ENCODE measurements at places on chromosomes 3 and 15.

GRCh38 chr15:58058073-58058472 lies 7.4 kb downstream of the ALDH1A2 start:
- no peak for DNase-seq

DNA sequence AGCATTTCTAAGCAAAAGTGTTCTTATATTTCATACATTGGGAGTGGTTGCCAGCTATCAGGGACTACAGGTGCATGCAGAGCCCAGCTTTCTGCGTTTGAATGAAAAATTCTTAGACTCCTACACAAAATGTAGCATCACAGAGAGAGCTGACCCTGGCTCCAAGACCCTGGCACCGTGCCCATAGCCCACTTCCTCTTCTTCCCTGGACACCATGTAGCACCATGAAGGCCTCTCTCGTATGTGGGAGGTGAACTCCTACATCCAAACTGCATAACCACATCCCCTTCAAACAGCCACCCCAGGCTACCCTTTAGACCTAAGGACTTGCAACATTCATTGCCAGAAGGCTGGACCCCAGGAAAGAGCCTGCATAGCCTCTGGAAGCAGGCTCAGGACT lies 35.8 kb upstream of the ATOSA start:
- DNase-seq, result no peak

DNA sequence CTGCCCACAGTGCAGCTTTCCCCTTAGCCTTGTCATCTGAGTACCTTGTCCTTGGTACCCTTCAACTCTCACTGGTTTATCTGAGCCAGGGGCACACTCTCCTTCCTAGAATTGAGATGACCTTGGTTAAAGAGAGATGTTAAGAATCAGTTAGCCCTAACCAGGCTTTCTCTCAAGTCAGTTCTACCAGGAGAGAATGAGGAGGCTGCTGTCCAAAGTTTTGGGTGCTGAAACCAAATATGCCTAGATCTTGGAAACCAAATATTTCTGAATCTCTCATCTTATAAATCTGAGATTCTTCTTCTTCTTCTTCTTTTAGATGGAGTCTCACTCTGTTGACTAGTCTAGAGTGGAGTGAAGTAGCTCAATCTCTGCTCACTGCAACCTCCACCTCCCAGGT lies 12.0 kb upstream of the CTXND1 start:
- DNase-seq, result no peak

GRCh38 chr15:80509800-80510199 lies 105.6 kb downstream of the ARNT2 start:
- no peak for DNase-seq

GRCh38 chr15:28956491-28956890 lies 70.7 kb downstream of the APBA2 start:
- no peak for DNase-seq

DNA sequence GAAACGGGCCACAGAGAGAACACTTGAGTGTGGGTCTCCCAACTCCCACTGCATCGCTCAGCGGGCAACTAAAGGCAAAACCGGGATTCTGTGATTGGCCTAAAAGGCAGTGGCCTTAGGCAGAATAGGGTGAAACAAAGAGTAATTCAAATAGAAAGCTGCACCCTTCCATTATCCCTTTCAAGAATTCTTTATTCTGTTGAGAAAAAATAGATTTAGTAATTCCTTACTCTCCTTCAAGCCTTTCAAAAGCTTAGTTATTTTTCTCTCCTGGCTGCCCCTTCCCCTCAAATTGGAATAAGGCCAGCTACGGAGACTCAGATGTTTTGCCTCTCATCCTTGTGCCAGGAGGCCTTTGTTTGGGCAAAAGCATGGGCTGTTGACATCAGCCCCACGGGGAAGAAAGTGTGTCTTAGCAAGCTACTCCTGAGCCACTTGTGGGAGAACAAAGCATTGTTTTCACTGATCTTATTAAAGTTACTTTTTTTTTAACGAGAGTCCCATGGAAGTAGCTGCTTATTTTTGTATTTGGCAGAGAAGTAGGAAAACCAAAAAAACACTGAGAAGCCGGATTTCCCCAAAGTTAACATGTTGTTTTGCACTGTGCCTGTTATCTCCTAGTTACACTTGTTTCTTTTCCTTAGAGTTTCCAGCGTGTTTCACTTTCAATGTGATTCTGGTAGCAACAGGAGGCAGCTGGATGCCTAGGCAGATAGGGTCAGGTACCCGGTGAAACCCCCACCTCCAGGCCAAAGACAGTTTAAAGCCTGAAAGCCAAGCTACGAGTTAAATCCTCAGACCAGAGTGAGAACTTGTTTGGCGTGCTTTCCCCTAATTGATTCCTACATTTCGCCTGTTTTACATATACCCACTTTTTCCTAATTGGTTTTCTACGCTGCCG lies 2.2 kb downstream of the ST6GAL1 start:
- DNase-seq, result no peak

- DNase-seq, result no peak
Measured at GRCh38 chr3:194574639-194575483, 58.4 kb downstream of the TMEM44 start.

GRCh38 chr15:87215100-87215499 lies 1041.4 kb downstream of the NTRK3 start:
- no peak for DNase-seq

DNA sequence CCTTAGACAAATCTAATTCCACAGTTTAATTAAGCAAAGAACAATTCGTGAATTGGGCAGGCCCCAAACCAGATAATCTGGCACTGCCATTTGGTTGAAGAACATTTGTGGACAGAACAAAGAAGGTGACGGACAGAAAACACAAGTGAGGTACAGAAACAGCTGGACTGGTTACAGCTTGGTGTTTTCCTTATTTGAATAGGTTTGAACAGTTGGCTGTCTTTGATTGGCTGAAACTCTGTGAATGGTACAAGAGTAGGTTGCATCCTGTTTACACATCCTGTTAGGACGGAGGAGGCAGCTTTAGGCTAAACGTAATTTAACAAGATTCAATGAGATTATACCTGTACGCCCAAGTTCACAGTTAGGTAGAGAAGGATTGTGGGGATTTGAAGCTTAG lies 114.4 kb downstream of the LPP start:
- no peak for DNase-seq

GRCh38 chr3:189766416-189766815 lies 135.2 kb downstream of the TP63 start:
- no peak for DNase-seq

- no peak for DNase-seq
Measured at GRCh38 chr3:29083676-29084075, 197.2 kb upstream of the RBMS3 start.

DNA sequence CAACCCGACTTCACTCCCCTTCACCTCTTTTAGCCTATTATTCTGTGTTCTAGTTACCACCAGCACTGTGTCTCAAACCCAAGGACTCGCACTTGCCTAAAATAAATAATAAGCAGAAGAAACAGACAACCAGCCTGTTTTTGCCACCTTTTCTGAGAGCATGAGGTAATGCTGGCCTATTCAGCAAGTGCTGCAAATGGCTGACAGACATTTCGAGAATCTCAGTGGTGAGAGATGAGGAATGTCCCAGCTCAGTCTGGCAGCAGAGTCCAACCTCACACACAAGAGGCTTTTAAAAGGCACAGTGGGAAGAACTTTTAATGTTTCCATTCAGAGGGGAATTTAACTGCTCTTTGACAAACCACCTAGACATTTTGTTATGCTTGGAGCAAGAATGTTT lies 143.3 kb upstream of the GMNC start:
- DNase-seq, result no peak

GRCh38 chr3:4462369-4463040 lies 4.6 kb downstream of the SUMF1 start:
- no peak for DNase-seq

DNA sequence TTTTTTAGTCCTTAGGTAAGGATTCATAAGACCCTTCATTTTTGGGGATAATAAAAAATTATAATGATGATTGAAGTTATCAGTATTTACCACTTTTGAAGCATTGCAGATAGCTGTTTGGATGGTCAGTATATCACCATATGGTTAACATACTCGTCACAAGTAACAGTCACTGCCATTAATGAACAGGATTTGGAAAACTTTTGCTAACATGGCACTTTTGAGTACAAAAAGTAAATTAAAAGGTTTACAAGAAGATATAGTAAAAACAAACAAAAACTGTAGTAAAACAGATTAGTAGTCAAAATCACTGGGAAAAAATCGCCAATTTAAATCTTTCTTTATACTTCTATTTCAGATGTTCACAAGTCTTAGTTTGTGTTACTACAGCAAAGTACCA lies 37.8 kb upstream of the ST3GAL6 start:
- DNase-seq, result no peak

- DNase-seq, result no peak
Measured at GRCh38 chr15:79702621-79703020, 194.2 kb downstream of the MTHFS start.

- DNase-seq, result no peak
Measured at GRCh38 chr15:34019369-34019990, 19.5 kb downstream of the AVEN start.

Data from activated CD4-positive, alpha-beta T cell treated with anti-CD3 and anti-CD28 coated beads, Interleukin-2, amount 50 U/mL, for 4 hours (primary cell).